Bronchial smooth muscle cell (primary cell): ENCODE measurements at places on chromosomes 3 and 15. TPM values are rescaled to one million over a fixed set of nuclear protein-coding genes. Genes with fewer than 3 reads are reported as not detected.

TAGLN3 gene
- 0.69 and 4.4 TPM in 2 replicates for total RNA-seq

MFGE8 gene
- 67.0 and 70.6 TPM in 2 replicates for total RNA-seq

MED12L gene
- 0.09 and 0.47 TPM in 2 replicates for total RNA-seq

ARRDC4 gene
- 6.3 and 7.7 TPM in 2 replicates for total RNA-seq

EFCC1 gene
- total RNA-seq: under 0.01 TPM in 1 of 2 replicates, not detected in the other

SOX14 gene
- total RNA-seq: not detected in 2 replicates

LINGO1 gene
- total RNA-seq: not detected in 2 replicates

ATP8B4 gene
- 6.9 and 29.4 TPM in 2 replicates for total RNA-seq

VIPR1 gene
- total RNA-seq: not detected in 2 replicates

IFRD2 gene
- 24.2 and 26.0 TPM in 2 replicates for total RNA-seq
